Gastrocnemius medialis (tissue), 4 donors: ENCODE measurements at places on chromosomes 2 and 18. TPM values are rescaled to one million over a fixed set of nuclear protein-coding genes. Genes with fewer than 3 reads are reported as not detected.

DNA sequence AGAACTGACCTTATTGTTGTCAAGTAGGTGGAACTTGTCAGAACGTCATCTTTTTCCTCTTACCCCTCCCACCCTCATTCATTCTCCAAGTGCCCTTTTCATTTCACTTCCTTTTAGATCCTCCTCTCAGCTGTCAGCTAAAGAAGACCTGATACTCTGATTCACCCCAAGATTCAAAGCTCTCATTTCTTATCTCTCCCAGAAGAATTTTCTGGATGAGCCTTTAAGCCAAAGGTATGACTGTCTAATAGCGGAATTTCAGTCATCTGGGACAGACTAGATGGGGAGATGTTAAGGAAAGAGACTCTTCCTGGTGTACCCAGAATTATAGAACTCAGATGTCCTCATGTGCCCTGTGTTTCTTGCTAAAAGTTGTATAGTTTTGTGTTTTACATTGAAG lies 53.9 kb downstream of the TCF7L1 start:
- DNase-seq, result no peak

DNA sequence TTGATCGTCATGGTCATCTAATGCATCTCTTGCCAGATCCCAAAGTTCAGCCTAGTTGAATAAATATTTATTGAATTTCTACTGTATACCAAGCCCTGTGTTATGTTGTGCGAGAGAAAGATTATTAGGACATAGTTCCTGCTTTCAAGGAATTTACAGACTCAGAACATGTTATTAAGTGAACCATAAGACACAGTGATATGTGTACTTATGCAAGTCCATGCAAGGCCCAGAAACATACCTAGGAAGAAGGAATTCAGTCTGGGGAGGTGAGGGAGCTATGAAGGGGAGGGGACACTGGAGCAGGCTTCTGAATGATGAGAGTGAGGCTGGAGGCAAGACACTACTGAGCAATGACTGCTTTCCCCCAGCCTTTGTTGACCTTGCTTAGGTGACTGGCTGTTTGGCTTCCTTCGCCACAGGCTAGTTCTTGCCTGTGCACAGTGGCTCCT lies 81.4 kb downstream of the ACAA2 start:
- no peak for DNase-seq

DNA sequence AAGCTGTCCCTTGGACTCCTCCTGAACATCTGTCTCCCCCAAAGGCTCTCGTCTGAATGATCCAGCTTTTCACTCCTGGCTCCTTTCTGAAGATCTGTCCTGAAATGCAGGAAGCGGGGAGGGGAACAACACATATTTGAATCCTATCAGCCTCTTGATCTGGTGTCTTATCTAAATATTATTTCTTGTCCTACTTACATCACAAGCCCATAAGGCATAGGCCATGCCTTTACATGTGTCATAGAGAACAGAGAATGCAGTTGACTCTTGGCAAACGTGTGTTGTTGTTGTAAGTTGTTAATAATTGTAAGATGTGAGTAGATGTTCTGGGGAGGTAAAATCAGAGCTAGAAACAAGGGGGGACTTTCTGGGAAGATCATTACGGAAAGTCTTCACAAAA lies 57.4 kb downstream of the GATA6 start:
- no peak for DNase-seq

DNA sequence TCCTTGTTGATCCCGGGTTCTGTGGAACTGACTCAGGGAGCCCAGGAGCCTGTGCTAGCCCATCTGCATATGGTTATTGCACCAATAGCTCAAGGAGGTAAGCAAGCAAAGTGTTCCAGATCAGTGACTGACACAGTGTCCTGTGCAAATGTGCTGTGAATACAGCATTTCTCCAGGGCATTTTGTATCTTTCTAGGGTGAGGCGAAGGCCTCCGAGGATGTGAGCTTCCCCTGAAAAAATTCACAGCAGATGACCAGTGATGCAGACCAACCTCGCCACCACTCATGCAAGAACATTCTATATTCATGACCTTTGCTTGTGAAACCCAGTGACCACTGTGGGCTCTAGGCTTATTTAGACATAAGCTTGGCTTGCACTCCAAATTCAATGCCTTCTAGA lies 15.2 kb upstream of the NT5DC4 start:
- DNase-seq, result no peak

DNA sequence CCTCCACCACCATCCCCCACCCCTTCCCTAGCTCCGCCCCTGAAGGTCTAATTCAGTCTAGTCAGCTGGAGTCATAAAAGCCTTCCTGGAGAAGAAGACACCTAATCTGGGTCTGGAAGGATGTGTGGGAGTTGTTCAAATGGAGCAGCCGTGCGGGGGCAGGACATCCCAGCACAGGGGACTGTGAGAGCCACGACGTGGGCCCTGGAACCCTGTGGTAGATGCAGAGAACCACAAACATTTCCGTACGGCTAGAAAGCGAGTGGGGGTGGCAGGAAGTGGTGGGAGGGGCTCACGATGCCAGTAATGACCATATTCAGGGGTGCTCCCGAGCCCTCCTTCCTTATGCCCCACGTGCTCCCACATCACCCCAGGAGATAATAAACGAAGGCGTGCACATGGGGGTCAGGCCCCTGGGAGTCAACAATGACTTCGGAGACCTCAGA lies 20.9 kb upstream of the COL6A3 start:
- no peak for DNase-seq

DNA sequence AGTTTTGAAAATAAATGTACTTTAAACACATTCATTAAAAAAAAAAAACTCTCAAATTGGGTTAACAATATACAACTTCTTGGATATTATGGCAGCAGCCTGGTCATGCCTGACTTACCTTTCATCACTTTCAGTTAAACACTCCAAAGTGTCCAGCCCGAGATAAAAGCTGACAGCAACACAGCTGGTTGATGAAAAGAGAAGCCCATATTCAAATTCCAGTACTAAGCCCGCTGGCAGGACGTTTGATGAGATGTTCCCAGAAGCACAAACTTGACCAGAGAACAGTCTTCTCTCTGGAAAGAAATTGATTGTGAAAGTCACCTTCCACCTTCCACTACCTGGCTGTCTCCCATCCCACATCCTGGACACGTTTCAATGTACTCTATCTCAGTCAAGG lies 586.3 kb downstream of the TDRD15 start:
- DNase-seq, result no peak

GRCh38 chr2:128556633-128557032 lies 238.0 kb upstream of the HS6ST1 start:
- no peak for DNase-seq

GRCh38 chr18:9055626-9056025 lies 46.9 kb upstream of the NDUFV2 start:
- no peak for DNase-seq

DNA sequence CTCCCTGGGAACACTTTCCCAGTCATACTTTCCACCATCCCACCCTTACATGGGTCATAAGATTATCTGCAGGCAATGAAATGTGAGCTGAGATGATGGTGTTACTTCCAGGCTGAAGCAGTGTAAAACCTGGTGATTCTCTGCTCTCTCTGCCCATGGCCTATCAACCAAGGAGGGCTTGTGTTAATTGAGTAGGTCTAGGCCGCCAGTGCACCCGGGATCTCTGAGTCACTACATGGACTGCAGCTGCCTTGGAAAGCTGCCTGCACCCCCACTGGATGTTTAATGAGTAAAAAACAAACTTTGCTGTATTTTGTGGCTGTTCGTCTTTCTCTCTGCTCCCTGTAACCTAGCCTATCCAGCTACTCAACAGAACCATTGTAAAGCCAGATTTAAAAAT lies 451.7 kb upstream of the SMIM21 start:
- no peak for DNase-seq

The BCL2L11 gene
- total RNA-seq, result 18.8 TPM

The PPP3R1 gene
- 32.3 TPM for total RNA-seq

The RGPD3 gene
- 0.15 TPM for total RNA-seq
